ENCODE measurements at places on chromosomes 3 and 15.

GRCh38 chr3:71149959-71150954, 433.3 kb downstream of the FOXP1 start:
- no peak for DNase-seq

DNA sequence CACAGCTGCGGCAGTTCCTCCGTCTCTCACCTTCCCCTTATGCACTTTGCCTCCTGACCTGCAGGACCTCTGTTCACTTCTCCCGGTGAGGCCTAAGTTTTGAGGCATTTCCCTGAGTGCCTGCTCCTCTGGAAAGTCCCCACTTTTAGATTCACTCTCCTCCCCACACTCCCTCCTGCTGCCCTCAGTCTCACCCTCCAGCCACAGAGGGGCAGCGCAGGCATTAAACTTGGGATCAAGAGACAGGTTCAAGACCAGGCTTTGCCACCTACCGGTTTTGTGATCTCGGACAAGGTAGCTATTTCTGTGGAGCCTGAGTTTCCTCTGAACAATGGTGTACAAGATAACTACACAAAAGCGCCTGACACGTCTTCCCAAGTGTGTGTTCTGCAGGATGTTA, 19.4 kb downstream of the SLC6A11 start:
- DNase-seq: no peak

- DNase-seq: no peak
These were observed 274.3 kb downstream of the SUCLG2 start for GRCh38 chr3:67380118-67380517.

DNA sequence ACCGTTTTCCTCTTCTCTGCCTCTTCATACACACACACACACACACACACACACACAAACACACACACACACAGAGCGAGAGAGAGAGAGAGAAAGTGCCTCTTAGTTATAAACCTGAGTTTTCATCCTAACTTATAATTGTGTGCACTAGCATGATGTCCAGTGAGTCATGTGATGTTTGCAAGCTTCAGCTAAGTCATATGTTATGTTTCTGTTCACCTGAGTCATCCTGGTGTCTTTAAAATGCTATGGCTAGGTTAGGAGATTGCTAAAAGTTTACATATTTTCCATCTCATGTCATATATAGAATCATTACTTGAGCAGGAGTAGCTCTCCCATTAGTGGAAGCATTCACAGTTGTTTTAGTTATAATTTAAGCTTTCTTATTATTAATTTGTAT, 155.8 kb downstream of the EPHA6 start:
- DNase-seq: no peak

DNA sequence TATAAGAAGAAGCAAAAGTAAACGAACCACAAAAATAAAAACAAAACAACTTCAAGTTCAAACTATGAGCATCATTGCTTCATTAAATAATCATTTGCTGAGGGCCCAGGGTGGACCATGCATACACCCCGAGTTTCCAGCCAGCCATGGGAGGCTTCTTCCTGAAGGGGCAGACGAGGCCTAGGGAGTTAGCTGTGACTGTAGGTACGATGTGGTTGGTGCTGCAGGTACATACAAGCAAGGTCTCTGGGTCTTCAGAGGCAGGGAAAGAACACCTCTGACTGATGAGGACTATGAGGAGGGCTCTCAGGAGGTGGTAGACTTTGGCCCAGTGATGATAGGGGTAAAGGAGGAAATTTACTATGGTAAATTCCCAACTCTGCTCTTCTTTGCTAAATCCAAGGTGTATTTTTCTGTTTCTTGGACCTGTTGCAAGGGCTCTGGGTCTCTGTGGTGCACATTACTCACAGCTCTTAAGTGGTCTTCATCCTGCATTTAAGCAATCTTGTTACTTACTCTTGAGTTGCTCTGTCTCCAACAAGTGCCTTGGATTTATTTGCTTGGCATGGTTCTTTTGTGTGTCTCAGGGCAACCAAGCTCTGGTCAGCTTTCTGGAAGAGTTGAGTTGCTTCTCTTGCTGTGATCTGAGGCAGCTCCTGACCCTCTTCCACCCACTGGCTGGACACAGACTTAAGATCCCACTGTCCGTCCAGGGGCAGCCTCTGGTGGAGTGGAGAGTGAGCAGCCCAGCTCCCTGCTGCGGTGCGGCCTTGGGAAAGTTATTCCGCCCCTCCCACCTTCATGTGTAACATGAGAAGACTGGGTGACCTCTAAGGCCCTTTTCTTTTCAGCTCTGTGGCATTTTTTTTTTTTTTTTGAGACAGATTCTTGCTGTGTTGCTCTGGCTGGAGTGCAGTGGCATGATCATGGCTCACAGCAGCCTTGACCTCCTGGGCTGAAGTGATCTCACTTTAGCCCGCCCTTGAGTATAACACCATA, 56.1 kb upstream of the KIF23 start:
- no peak for DNase-seq

- DNase-seq: no peak
These were observed 1044.5 kb downstream of the NTRK3 start for GRCh38 chr15:87212041-87212440.

DNA sequence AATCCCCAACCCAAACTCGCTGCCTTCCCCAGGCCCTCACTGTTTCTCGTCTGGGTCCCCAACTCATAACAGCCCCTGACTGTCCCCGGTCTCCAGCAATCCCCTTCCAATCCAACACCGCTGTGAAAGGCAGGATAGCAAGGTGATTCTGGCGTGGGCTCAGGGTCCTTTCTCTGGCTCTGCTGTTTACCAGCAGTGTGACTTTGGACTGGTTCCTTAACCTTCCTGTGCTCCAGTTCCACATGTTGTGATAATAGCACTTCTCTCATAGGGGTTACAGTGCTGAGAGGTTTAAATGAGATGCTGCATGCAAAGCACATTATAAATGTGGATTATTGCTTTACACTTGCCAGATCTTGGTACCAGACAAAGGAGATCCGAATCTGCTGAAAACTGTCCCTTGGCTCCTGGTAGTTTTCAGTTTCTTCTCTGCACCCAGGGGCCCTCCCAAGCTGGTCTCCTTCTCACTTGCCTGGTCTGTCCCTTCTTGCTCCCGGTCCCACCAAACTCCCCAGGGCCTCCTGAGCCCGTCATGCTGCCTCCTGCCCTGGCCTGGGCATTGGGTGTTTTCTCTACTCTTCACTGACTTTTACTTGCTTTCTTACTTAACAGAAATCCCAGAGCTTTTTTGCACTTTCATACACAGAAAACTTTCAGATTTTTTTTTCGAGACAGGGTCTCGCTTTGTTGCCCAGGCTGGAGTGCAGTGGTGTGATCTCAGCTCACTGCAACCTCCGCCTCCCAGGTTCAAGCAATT, 26.8 kb upstream of the CYP11A1 start:
- no peak for DNase-seq

DNA sequence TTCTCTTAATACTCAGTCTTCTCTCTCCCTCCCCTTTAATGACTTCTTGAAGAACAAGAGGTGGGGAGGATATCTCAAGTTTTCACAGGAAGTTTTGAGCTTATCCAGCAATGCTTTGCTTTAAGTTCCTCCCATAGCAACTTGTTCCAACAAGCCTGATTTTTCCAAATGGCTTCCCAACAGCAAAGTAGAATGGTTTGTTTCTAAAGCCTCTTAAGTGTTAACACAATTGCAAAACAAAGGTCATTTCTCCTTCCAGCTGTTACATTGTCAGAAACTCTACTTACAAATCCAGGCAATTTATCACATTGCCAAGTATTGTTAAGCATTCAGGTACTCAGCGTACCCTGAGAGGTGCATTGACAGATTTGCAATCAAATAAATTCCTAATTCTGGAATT, 6.8 kb upstream of the ZNF770 start:
- no peak for DNase-seq

DNA sequence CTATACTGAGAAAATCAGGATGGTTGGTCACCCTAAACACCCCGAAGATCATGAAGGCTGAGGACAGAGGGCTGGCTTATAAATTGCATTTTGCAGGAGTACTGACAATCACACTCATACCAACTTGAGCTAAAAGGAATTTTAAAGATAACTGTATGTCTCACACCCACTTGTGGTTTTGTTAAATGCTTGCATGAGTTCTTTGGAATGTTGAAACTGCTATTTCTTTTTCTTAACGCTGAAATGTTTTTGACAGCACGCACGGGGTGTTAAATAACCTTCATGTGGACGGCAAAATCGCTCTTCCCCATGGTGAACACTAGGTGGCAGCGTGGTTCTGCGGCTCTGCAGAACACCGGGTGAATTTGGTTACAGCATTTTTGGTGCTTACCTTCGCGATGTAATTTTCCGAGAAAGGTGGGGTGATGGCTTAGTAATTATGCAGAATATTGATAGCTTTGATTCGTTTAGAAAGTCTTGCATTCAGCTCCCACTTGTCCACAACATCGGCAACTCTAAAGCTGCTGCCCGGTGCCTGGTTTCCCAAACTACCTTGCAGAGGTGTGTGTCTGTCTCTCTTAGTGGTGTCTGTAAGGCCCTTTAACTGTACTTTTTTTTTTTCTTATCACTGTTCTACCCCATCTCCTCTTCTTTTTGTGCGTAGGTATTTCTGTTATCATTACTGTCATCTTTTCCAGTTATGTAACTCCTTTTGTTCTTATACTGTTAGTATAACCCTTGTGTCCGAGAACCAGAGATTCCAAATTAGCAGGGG, 51.7 kb downstream of the ARNT2 start:
- DNase-seq: peak; percentile 15

- no peak for DNase-seq
These were observed 161.2 kb upstream of the NECTIN3 start for GRCh38 chr3:110910346-110910955.

- DNase-seq: no peak
These were observed 26.6 kb downstream of the SEMA7A start for GRCh38 chr15:74406992-74407705.

GRCh38 chr15:37638116-37638515, 296.3 kb upstream of the TMCO5A start:
- no peak for DNase-seq

GRCh38 chr15:95479308-95479707, 851.2 kb upstream of the NR2F2 start:
- no peak for DNase-seq

- no peak for DNase-seq
These were observed 70.3 kb downstream of the ARHGEF26 start for GRCh38 chr3:154191520-154191919.

- no peak for DNase-seq
These were observed 264.8 kb downstream of the CLSTN2 start for GRCh38 chr3:140199743-140200142.

GRCh38 chr3:190040145-190040544, 80.6 kb downstream of the P3H2 start:
- no peak for DNase-seq

DNA sequence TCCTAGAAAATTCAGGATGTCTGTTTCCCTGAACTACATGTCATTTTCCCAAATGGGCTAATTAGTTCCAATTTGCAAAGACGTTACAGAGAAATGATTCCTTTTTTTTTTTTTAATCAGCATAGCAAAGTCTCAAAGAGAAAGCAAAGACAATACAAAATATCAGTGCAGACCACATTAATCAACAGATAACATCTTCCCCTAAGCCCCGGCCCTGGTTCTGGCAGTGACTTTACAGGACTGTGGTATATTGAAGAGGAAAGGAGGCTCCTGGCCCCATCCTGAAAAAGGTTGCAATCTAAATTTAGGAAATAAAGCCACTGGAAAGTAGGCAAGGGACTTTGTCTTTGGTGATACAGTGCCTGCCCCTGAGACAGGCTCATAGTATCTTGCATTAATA, 836.5 kb downstream of the NTRK3 start:
- DNase-seq: no peak

DNA sequence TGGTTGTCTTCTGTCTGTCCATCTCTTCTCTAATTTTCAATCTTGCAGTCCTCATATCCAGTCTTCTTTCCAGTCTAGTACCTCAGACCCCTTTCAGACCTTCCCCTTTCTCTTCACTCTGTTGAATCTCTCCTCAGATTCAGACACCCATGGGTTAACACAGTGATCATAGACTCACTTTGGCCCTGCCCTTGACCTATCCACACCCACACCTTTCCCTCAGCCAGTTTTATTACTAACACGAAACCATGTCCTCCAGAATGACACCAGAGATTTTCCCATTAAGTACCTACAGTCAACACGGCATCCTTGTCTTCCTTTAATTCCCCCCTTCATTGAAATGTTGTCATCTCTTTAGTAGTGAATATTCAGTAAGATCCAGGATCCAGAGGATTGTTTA, 74.5 kb upstream of the UBE2E2 start:
- no peak for DNase-seq

GRCh38 chr15:71093054-71094024, 21.9 kb upstream of the THSD4 start:
- DNase-seq: no peak

GRCh38 chr3:141178026-141178425, 53.6 kb upstream of the PXYLP1 start:
- no peak for DNase-seq

GRCh38 chr15:29795610-29796009, 26.7 kb downstream of the TJP1 start:
- no peak for DNase-seq

DNA sequence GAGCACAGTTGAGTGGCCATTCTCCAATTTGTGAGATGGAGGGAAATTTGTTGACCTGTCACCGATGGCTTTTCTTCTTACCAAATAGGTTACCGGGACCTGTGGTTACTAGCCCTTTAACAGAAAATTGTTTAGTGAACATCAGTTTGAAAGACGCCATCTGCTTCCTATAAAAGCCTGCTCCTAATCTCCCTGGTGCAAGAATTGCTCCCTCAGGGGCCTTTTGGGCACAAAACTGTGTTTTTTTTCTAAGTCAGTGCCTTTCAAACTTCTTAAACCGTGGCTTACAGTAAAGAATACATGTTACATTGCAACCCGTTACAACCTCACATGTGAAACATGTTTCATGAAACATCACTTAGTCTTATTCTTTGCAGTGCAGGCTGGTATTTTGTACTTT, 15.0 kb downstream of the CACNA2D3 start:
- DNase-seq: no peak

Data from SHP77 (cell line).